Smooth muscle cell of bladder (primary cell): ENCODE measurements at places on chromosomes 11 and 22. TPM values are rescaled to one million over a fixed set of nuclear protein-coding genes. Genes with fewer than 3 reads are reported as not detected.

The MIOX gene
- not detected in 2 replicates for total RNA-seq

The MAPK8IP2 gene
- total RNA-seq = 0.28 TPM in 2 replicates

The CLMP gene
- 123 and 150 TPM in 2 replicates for total RNA-seq

The FAM227A gene
- 1.6 and 2.1 TPM in 2 replicates for total RNA-seq
